ENCODE measurements at places on chromosomes 16 and 17.

DNA sequence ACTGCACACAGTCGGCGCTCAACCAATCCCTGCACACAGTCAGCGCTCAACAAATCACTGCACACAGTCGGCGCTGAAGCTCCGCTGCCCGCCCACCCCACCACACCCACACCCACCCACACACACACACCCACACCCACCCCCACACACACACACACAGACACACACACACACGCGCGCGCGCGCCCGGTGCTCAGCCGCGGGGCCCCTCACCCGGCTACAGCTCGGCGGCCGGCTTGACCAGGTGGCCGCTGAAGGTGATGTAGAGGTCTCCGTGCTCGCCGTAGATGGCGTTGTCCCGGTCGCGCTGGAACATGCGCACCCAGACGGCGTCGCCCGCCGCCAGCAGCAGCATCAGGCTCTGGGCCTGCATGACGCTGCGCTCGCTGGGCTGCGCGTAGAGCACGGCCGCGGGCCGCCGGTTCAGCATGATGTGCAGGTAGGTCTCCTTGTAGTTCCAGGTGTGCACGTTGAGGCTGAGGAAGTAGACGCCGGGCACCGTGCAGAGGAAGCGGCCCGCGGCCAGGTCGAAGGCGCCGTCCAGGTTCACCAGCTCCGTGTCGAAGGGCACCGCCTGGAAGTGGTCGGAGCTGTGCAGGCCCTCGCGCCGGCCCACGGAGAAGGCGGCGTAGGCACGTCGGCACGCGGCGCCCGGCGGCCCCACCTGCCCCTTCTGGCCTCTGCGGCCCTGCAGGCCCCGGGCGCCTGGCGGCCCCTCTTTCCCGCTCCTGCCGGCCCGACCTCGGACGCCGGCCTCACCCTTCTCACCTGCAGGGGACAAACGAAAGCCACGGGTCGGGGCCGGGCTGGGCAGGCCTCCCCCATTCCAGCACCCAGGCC is 2.5 kb downstream of the C1QTNF8 start:
- DNase-seq, result no peak

DNA sequence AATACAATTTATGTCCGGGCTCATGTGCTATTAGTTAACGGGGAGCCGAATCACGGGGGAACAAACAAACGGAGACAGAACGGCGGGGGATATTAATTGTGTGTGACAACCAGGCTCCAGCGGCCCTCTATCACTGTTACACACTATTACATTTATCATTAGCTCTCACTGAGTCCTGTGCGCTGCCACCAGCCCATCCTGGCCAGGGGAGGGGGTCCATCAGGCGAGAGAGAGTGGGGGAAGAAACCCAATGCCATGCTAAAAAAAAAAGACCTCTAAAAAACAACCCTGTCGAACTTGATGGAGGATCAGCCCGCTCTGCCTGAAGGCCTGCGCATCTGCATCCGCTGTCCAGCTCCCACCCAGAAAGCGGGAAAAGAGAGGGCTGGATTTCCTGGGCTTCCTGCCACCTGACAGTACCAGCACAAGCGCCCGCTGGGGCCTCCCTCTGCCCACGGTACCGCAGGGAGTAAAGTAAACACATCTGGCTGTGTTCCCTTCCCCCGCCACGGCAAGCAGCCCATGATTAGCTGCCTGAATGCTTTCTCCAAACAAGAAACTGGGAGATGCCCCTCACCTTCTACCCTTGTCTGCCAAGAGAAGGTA is 41.7 kb downstream of the PIPOX start:
- no peak for DNase-seq

DNA sequence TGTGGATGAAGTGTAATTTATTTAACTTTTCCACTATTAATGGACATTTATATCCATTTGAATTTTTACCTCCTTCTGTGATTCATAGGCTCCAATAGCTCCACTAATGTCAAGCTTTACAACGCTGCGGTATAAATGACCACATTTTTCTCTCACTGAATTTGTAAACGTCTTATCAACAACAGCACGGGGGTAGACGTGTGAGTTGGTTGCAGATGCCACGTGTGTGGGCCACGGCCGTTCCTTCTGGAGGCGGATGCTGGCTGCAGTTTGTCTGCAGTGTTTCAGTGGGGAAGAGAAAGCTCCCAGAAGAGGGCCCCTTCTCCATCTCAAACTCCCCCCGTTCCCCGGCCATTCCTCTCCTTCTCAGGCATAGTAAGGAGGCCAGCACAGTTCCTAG is 68.2 kb upstream of the XYLT1 start:
- no peak for DNase-seq

GRCh38 chr17:69948406-69948805 is 126.6 kb upstream of the KCNJ16 start:
- DNase-seq, result no peak

GRCh38 chr17:51613255-51613654 is 352.9 kb downstream of the UTP18 start:
- DNase-seq, result no peak

- no peak for DNase-seq
Measured at GRCh38 chr17:64750891-64751677, 89.0 kb upstream of the SMURF2 start.

GRCh38 chr16:84091460-84091859 is 25.3 kb downstream of the MBTPS1 start:
- no peak for DNase-seq

- DNase-seq, result no peak
Measured at GRCh38 chr16:11320170-11320569, 25.1 kb upstream of the RMI2 start.

DNA sequence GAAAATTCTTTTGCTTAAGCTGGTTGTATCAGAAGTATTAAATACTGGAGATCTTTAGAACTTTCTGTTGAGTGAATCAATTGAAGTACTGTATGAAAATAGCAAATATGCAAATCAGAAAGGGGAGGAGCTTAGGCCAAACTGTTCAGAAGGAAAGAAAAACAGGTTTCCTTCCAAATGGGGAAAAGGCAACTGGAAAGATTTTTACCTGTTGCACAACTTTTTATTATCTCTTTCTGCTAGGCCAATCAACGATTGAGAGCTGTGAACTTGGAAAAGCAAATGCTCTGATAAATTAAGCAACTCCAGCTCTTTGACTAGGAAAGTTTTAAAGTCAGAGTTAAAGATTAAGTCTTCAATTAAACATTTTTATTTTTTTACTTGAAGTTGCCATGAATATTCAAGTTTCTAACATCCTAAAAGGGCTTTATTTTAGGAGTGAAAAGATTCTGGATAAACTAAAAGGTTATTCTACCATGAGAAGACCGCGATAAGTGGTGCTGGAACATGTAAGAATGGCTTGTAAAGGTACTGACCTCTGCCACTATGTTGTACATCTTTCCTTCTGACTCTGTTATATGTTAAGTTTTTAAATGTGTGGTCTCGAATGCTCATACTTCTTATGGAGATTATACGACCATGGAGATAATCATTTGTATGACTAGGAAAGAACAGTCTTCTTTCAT is 16.5 kb downstream of the DCUN1D3 start:
- DNase-seq, result no peak

- DNase-seq, result no peak
Measured at GRCh38 chr16:67528222-67528869, at the start of gene RIPOR1. Gene RIPOR1, plus strand, starts transcription at chr16:67528829. Its CDS starts 9,618 bp downstream, at chr16:67538447.

DNA sequence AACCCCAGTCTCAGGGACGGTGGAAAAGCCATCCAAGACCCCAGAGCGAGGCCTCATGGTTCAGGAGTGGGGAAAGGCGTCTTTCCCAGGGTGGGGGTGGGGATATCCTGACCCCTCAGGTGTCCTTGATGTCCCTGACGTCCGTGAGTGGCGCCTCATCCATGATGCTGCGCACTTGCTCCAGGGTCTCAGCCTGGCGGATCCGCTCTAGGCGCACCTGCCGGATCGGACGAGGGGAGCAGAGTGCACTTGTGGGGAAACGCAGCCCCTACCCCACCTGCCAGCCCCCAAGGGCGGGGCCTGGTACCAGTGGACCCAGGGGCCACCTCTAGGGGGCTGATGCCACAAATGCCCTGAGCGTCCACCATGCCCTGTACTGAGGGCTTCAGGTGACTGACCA is 20.2 kb downstream of the RABEP2 start:
- no peak for DNase-seq

- no peak for DNase-seq
Measured at GRCh38 chr17:77083531-77083930, 57.2 kb upstream of the SEC14L1 start.

- no peak for DNase-seq
Measured at GRCh38 chr16:78199325-78200022, 100.0 kb downstream of the WWOX start.

DNA sequence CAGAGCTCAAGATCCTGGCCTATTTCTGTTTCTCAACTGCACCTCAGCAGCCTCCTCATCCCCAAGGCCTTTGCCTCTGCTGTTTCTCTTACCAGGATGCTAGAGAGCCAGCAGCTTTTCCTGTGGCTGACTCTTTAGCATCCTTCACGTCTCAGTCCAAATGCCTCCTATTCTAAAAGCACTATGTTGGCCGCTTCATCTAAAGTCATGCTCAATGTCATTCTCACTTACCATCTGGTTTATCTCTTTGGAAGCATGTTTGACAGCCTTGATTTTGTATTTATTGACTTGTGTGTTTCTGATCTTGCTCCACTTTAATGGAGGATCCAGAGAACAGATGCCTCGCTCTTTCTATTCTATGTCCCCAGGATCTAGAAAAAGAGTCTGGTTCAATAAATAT is 351.8 kb upstream of the CDH11 start:
- DNase-seq, result no peak

GRCh38 chr17:2777242-2777867 is 18.9 kb upstream of the RAP1GAP2 start:
- DNase-seq, result no peak

DNA sequence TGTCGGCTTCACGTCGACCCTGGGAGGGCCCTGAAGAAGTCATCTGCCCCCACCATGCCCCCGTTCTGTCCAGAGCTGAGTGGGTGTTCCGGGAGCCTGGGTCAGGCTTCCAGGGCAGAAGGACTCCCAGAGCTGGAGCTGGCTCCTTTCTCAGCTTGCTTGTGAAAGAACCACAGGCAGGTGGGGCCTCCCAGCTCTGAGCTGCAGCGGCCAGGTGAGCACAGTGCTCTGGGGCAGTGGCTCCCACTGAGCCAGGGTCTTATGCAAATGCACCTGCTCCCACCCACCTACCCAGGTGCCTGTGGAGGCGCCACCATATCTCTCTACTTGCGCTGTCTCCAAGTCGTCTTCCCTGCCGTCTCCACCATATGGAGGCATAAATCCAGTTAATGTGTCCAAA is 140.0 kb upstream of the RPL38 start:
- no peak for DNase-seq

GRCh38 chr16:4795181-4795827 is at the start of gene SMIM22:
Gene SMIM22, plus strand, starts transcription at chr16:4795369. Its CDS starts 366 bp downstream, at chr16:4795735.
- no peak for DNase-seq

GRCh38 chr17:78598013-78598471 is 20.8 kb upstream of the DNAH17 start:
- no peak for DNase-seq

DNA sequence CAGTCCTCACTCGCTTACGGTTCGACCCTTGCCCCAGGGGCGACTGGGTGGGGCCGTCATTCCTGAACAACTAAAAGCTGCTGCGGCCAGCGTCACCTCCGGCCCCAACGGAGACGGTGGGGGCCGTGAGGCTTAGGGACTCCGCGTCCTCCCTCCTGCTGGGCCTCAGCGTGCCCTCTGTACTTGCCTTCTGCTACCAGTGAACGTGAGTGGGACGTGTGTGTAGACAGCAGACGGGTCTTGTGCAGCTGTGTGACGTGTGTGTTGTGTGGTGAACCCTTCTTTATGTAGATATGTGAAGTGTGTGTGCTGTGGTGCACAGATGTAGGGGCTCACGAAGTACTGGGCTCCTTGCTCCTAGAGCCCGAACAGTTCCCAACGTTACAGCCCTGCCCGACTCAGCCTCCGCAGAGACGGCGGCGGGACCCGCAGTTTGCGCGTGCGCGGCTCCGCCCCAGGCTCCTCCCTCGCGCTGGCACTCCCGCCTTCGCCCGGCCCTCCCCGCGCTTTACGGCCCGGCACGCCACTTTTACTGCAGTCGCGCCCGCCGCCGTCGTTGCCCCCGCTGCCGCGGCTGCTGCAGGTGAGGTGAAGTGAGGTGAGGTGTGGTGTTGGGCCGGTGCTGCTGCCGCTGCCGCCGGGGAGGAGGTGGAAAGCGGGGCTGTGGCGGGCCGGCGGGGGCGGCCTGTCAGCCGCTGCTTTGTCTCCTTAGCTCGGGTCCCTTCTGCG is at the start of gene PHAF1:
TSS of gene PHAF1 (plus strand) at position 535 of the 729 bp plus-strand sequence. CDS start 235 bp downstream, outside the sequence.
- DNase-seq, result peak; percentile 48

GRCh38 chr16:87849419-87850008 is 19.8 kb downstream of the SLC7A5 start:
- DNase-seq, result no peak

- no peak for DNase-seq
Measured at GRCh38 chr16:74026373-74027281, 270.0 kb upstream of the PSMD7 start.

GRCh38 chr16:67464565-67464964 is 16.4 kb downstream of the ATP6V0D1 start:
- no peak for DNase-seq

DNA sequence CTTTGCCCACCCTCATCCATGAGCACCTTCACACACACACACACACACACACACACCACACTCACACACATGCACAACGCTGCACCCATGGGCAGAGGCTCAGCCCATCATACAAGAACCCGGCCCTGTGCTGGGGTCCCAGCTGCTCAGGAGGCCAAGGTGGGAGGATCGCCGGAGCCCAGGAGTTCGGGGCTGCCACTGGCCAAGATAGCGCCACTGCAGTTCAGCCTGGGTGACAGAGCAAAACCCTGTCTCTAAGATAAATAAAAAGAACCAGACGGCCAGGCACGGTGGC is 3.4 kb upstream of the FSCN2 start:
- no peak for DNase-seq

GRCh38 chr17:57461082-57461481 is 204.8 kb downstream of the MSI2 start:
- DNase-seq, result no peak

DNA sequence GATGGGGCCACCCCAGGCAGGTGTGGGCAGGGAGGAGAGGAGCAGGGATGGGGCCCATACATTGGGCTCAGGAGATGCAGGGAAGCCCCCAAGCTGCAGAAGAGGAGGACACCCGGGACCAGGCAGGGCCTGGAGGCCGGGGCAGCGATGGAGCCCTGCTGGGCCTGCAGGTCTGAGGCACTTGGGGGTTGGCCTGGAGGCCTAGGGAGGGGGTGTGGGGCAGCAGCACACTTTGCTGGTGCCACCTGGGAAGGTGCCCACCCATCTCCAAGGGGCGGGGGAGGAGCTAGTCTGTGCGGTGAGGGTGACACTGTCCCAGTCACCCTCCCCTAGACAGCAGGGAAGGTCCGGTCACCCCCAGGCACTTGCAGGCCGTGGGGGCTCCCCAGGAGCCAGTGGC is 6.4 kb upstream of the CCDC57 start:
- DNase-seq, result no peak

GRCh38 chr17:77733576-77734296 is 224.8 kb upstream of the TNRC6C start:
- DNase-seq, result no peak

DNA sequence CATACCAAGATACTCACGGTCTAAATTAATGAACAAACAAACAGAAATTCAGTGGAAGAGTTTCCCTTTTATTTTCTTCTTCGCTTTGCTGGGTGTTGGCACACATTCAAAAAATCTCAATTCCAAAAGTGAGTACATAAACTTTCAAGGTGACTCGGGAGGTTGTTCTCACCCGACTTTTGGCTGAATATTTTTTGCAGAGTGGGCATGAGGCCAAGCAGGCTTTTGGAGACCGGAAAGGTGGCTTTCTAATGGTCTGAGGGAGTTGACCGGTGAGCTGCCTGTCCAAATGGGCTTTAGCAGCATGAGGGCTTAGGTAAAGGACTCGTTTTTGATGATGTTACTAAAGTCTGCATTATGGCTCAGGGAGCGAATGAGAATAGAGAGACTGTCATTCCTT is 318.7 kb downstream of the CPPED1 start:
- DNase-seq, result no peak

Measured in cortex of kidney (tissue), 1 donor.